ENCODE measurements at places on chromosomes 4 and X. TPM values are rescaled to one million over a fixed set of nuclear protein-coding genes. Genes with fewer than 3 reads are reported as not detected.

Gene CTAG1A
- not detected for total RNA-seq

Gene TTC29
- total RNA-seq = not detected

Gene HS3ST1
- 0.35 TPM for total RNA-seq

Gene NHSL2
- total RNA-seq = 0.53 TPM

Gene ANAPC10
- 11.1 TPM for total RNA-seq

Gene CYBB
- total RNA-seq = 0.04 TPM

Gene CLNK
- not detected for total RNA-seq

Gene PLRG1
- total RNA-seq = 48.8 TPM

Gene SPARCL1
- not detected for total RNA-seq

Gene FOXR2
- not detected for total RNA-seq

Gene HTN3
- total RNA-seq = not detected

Gene PNCK
- 0.07 TPM for total RNA-seq

Gene SPANXN2
- total RNA-seq = not detected

Gene FGD1
- 6.9 TPM for total RNA-seq

Gene SOWAHD
- total RNA-seq = 0.06 TPM

Gene LIMCH1
- total RNA-seq = 55.2 TPM

Gene F8A3
- 0.54 TPM for total RNA-seq

Gene GCNA
- total RNA-seq = 1.8 TPM

Gene TCEAL2
- total RNA-seq = not detected

Gene GABRG1
- total RNA-seq = not detected

Gene RELL1
- 10.1 TPM for total RNA-seq

Gene RTL5
- 2.4 TPM for total RNA-seq

Gene SHROOM2
- total RNA-seq = 1.0 TPM

Gene ZCCHC18
- 0.02 TPM for total RNA-seq

Gene PF4V1
- total RNA-seq = not detected

Gene C4orf46
- 8.6 TPM for total RNA-seq

Gene AGTR2
- total RNA-seq = not detected

Gene PDGFC
- total RNA-seq = 3.4 TPM

Gene ZMAT1
- not detected for total RNA-seq

Gene HPSE
- total RNA-seq = 1.2 TPM

Gene SLIT2
- total RNA-seq = 0.02 TPM

Gene VSIG1
- 0.12 TPM for total RNA-seq

Gene ODAPH
- total RNA-seq = not detected

Gene SYN1
- 0.24 TPM for total RNA-seq

Gene TMPRSS11A
- total RNA-seq = not detected

Gene GAB3
- 0.90 TPM for total RNA-seq

Gene TMEM47
- total RNA-seq = 1.5 TPM

Gene F11
- total RNA-seq = not detected

Gene CXCL8
- total RNA-seq = 6.5 TPM
